ENCODE measurements at places on chromosomes 1 and 21.

- DNase-seq = no peak
Observed at GRCh38 chr1:10204003-10204642, 6.2 kb upstream of the KIF1B start.

DNA sequence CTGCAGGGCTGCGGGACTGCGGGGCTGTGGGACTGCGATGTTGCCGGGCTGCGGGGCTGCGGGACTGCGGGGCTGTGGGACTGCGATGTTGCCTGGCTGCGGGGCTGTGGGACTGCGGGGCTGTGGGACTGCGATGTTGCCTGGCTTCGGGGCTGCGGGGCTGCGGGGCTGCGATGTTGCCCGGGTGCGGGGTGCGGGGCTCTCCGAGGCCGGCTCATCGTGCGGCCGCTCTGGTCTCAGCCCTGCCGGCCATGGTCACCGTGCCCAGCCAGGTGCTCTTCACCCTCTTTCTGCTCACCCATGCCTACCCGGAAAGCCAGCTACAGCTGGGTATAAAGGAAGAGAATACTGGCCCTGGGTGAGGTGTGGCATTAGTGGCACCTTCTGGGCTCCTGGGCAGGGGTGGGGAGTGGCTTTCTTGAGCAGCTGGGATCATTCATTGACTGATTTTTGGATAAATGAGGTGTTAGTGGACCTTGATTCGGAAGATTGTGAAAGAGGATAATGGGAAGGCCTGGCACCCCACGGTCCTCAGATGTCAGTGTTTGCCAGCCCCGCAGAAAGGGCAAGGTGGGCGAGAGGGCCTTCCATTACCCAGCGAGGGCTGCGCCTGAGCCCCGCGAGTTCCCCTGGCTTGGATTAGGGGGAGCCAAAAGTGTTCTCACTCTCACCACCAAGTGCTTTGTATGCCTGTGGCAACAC is 36.3 kb downstream of the COQ8A start:
- DNase-seq = no peak

DNA sequence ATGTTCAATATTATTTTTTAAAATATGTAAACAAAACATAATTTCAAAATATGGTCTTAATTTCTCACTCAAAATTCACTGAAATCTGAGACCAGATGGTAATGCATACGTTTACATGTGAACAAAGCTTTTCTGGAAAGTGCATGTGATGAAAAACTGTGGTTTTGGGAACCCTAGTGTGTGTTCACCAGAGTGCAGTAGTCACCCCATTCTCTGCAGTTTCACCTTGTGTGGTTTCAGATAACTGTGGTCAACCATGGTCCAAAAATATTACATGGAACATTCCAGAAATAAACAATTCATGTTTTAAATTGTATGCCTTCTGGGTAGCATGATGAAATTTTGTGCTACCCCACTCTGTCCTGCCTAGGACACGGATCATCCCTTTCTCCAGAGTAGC is 2021.9 kb downstream of the MRPL39 start:
- no peak for DNase-seq

GRCh38 chr1:156641761-156642264 is at the start of gene BCAN:
Gene BCAN, plus strand, starts transcription at chr1:156642117. Its CDS starts 3,938 bp downstream, at chr1:156646055.
- no peak for DNase-seq

- DNase-seq = no peak
Observed at GRCh38 chr1:96967311-96967710, 245.7 kb downstream of the PTBP2 start.

GRCh38 chr1:217138173-217138765 is 415.0 kb upstream of the ESRRG start:
- DNase-seq = no peak

DNA sequence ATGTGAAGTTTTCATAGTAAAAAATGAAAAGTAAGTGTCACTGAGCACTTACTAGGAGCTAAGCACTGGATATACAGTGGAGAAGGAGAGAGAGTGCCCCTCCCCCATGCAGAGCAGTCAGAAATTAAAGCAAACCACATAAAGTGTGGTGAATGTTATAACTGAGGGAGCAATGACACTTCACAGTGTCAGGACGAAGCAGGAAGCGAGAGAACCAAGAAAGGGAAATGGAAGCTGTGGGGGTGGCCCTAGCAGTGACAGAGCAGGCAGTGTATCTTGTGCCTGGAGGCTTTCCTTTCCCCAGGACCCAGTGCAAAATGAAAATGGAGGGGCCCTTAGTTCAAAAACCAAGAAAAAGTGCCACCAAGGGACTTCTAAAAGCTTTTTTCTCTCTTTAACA is 21.5 kb upstream of the RCAN3 start:
- peak; percentile 42 for DNase-seq

DNA sequence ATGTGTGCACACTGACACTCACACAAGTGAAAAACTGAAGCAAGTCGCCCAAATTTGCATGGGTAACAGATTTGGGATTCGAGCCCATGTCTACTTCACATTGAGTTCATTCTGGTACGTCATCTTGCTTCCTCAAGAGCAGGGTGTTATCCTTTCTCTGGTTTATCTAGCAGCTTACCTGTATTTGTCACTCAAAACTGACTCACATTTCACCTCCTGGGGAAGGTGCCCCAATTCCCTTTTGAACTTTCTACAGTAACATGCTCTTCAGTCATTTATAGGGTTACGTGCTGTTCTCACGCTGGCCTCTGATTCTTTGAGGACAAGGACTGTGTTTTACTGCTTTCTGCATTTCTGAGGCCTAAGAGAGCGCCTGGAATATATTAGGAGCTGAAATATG is 162.8 kb downstream of the PDE4B start:
- DNase-seq = no peak

DNA sequence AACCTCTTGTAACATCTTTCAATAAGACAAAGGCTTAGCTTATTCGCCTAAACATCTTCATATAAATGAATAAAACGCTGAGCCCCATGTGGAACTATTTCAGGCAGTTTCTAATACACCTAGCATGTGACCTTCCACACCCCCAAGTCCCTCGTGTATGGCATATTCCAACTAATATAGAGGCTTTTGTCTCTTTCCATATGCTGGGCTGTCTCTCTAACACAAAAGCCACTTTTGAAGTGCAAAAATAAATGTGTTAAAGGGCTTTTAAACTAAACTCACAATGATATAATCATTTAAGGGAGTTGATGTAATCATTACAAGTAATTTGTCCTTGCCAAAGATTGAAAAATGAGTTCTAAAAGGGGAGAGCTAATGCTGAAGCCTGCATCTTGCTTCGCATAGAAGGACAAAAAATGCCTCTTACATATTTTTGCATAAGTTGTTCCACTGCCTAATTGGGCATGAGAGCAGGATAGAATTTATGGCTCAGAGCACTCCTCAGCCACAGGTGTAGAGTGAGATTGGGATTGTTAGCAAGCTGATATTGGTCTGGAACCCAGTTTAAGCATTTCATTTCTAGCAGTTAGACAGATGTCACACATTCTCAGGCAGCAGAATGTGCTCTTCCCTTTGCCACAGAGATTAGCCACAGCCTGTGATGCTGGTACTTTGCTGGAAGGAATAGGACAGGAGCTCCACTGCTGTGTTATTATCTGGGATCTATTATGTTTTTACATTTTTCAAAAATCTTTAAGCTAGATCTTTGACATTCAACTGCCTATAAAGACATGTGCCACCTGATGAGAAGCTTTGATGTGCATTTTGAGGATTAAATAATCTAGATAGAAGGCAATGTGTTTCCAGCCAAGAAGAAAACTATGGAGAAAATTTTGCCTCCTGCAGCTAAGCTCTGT is 1044.4 kb downstream of the ADGRL2 start:
- DNase-seq = no peak

DNA sequence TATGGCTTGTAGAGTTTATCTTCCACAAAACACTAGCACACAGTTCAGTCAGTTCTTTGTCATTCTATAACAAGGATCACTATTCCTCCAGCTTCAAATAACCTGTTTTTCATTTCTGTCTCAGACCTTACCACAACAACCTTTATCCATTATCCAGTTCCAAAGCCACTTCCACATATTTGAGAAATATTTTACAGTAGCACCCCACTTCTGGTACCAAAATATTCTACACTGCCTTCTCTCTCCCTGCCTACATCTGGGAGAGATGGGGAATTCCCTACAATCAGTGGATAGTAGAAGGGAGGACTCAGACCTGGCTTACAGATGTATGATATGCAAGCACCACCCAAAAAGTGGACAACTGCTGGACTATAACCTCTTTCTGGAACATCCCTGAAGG is 651.4 kb downstream of the ADGRL2 start:
- no peak for DNase-seq

DNA sequence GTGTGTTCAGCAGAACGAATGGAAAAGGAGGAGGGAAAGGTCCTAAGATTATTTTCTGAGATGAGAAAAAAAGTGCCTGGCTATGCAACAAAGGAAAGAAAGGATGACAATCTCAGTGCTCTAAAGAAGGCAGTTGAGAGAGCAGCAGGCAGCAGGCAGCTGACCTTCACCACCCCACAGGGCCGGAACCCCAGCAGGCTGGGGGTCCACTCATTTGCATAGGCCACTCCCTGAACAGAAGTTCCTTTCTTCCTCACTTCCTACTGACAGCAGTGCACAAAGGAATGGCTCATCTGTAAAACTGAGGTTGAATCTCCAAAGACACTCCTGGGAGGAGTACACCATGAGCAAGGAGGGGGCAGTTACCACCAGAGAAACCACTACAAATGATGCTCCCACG is 41.4 kb upstream of the TNR start:
- DNase-seq = no peak

DNA sequence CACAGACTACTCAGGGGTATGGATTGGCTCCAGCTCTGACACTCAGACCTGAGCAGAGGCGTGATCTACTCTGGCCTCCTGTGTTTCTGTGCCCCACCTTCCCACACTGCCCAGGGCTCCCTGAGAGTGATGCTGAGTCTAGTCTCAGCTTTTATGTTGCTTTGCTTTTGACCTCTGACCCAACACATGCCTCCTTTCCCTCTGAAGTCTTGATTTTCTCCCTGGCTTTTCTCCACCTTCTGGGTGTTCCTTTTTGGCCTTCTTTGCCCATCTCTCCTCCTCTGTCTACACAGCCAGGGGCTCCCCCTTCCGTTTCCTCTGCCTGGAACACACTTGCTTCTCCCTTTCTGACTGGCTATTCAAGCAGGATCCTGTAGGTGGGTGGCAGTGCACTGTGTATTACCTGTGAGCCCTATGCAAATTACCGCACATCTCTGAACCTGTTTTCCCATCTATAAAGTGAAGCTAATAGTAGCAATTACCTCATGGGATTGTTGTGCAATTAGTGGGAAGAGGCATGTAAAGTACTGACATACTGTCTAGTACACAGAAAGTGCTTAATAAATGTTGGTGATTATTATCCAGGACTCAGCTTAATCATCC is 13.7 kb upstream of the MEX3A start:
- no peak for DNase-seq

- no peak for DNase-seq
Observed at GRCh38 chr1:76291737-76292136, 217.2 kb downstream of the ST6GALNAC3 start.

GRCh38 chr21:15688016-15688415 is 41.8 kb upstream of the USP25 start:
- DNase-seq = no peak

- no peak for DNase-seq
Observed at GRCh38 chr1:219670426-219671149, 57.7 kb upstream of the ZC3H11B start.

GRCh38 chr1:75985827-75986226 is 53.6 kb upstream of the ASB17 start:
- no peak for DNase-seq

- DNase-seq = no peak
Observed at GRCh38 chr1:63784489-63785390, 10.9 kb downstream of the ROR1 start.

- DNase-seq = peak; percentile 74
Observed at GRCh38 chr1:173870252-173871075, 2.3 kb downstream of the ZBTB37 start.

GRCh38 chr21:25907573-25908275 is 173.0 kb downstream of the GABPA start:
- peak; percentile 47 for DNase-seq

DNA sequence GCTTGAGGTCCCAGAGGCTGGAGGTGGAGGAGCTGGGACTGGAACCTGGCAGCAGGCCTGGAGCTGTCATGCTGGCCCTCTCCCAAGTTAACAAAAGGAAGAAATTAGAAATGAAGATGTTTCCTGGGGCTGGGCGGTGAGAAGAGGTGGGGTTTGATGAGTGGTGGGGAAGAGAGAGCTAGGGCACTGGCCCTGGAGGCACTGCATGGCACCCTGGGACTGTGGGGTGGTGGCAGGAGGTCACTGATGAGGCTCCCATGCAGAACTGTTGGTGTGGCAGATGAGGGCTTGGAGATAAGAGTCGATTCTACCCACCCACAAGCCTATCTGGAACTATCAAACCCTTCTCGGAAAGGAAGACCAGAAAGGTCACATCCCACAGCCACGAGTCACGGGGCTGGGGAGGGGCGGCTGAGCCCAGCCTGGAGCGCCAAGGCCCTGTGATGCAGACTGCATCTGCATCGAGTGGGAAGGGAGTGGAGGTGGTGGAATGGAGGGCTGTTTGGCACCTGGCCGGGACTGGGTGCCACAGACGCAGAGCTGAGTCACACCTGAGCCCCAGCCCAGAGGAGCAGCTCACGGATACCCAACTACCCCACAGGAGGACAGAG is 29.4 kb downstream of the MRPL37 start:
- DNase-seq = no peak

GRCh38 chr1:152457071-152457470 is 43.0 kb upstream of the CRNN start:
- DNase-seq = no peak

DNA sequence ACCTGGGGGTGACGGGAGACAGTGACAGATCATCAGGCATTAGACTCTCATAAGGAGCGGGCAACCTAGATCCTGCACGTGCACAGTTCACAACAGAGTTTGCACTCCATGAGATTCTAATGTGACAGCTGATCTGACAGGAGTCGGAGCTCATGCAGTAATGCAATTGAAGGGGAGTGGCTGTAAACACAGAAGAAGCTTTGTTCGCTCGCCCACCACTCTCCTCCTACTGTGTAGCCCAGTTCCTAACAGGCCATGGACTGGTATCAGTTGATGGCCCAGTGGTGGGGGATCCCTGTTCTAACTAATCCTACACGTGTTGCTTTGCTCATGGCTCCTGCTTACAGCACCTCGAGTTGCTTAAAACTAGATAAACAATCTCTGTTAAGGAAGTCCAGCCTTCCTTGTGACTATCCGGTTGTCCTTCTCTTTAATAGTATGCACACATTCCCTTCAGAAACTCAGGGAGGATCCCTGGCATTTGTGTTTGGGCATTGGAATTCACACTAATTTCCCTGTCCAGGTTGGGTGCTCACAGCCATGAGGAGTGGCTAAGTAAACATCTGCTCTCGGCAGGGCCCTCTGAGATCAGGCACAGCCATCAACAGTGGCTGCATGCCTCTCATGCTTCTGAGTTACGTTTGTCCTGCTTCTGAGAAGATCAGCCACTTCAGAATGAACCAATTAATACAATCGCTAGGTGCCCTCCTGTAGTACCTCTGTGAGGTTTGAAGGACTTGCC is 21.1 kb upstream of the F3 start:
- DNase-seq = no peak

GRCh38 chr21:36155603-36156338 is 853 bp upstream of the DOP1B start:
- DNase-seq = no peak

All from hematopoietic multipotent progenitor cell (in vitro differentiated cells).